Naive thymus-derived CD8-positive, alpha-beta T cell (primary cell): ENCODE measurements at places on chromosomes 3 and 15. TPM values are rescaled to one million over a fixed set of nuclear protein-coding genes. Genes with fewer than 3 reads are reported as not detected.
A peak's percentile ranks its signal among the peaks of the same experiment; 100 is the strongest.

DNAJC17 gene
- total RNA-seq, result 37.6 TPM

RBMS3 gene
- total RNA-seq, result not detected

GRCh38 chr3:182697345-182697919 is 95.9 kb upstream of the ATP11B start:
- H3K27me3 ChIP-seq, result no peaks in the 10 kb centered on the region
- DNase-seq, result no peak
- H3K4me1 ChIP-seq, result no peaks in the 10 kb centered on the region

- H3K27me3 ChIP-seq, result peaks cover 4% of the 10 kb centered on the region
- no peak overlapping the region for H3K4me3 ChIP-seq
- no peaks in the 10 kb centered on the region for H3K36me3 ChIP-seq
Observed at GRCh38 chr3:172836390-172836997, 86.0 kb downstream of the ECT2 start.

- peaks cover 9% of the 10 kb centered on the region for H3K36me3 ChIP-seq
- no peak overlapping the region for H3K27ac ChIP-seq
- no peak for DNase-seq
- H3K4me3 ChIP-seq, result no peak overlapping the region
- H3K4me1 ChIP-seq, result no peaks in the 10 kb centered on the region
- H3K27me3 ChIP-seq, result peaks cover 4% of the 10 kb centered on the region
Observed at GRCh38 chr3:98797905-98798304, 34.8 kb downstream of the ST3GAL6 start.

DNA sequence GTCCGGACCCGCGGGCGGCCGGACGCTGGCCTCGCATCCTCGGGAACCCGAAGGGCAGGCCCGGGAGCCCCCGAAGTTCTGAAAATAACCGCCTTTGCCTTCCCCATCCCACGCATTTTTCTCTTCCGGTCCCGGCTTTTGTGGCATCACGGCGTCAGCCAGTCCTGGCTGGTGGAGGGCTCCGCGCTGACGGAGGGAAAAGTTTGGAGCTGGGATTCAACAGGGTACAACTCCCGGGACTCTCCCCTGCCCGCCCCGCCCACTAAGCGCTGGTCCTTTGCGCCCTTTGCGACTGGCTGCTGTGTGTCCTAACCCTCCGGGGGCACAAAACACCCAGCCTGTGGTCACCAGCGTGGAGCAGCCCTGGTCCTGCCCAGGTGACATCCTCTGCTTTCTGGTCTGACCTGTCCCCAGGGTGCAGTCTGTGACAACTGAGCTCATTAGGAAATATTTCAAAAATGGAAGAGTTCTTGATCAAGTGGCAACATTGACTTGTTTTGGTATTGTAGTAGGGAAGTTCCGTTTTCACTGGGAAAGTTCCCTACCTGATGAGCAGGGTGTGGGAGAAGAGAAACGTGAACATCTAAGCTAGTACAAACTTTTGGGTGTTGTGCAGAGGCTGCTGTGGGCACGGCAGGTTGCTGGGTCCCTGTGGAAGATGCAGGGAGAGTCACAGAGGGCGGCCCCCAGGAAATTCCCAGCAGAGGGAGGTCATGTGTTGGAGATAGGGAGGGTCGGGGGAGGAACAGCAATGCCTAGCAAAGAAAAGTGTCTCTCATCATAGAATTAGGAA is 775 bp downstream of the ARNT2 start:
- peaks cover 82% of the 10 kb centered on the region for H3K27me3 ChIP-seq
- no peak overlapping the region for H3K27ac ChIP-seq
- peaks cover 3% of the 10 kb centered on the region for H3K36me3 ChIP-seq
- DNase-seq, result no peak
- H3K4me3 ChIP-seq, result peak overlapping the region; percentile 48

DNA sequence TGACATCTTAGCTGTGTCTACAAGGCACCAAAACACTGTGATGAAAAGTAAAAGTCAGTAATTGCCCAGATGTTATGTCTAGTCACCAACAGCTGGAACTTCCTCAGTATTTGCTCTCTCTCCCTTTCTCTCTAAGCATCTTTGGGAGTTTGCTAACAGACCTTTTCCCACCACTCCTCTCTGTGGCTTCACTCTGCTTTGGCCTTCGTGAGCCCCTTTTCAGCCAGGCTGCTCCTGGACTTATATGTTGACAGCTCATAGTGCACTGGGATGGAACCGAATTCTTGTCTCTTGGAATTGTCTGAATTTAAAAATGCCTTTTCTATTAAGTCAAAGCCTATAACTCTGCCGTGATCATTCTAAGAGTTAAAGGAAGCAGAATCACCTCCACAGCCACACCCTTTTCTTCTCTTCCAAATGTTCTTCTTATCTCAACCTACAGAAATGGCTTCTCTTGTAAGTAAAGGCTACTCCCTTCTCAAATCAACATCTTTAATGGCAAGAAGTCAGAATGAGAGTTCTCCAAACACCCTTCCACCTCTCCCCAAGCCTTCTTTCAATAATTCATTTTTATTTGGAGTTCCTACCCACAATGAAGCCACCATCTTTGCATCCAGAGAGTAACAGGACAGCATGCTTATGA is 17.2 kb upstream of the FOXP1 start:
- no peak overlapping the region for H3K4me3 ChIP-seq
- no peak for DNase-seq
- no peak overlapping the region for H3K27ac ChIP-seq
- no peaks in the 10 kb centered on the region for H3K27me3 ChIP-seq

DNA sequence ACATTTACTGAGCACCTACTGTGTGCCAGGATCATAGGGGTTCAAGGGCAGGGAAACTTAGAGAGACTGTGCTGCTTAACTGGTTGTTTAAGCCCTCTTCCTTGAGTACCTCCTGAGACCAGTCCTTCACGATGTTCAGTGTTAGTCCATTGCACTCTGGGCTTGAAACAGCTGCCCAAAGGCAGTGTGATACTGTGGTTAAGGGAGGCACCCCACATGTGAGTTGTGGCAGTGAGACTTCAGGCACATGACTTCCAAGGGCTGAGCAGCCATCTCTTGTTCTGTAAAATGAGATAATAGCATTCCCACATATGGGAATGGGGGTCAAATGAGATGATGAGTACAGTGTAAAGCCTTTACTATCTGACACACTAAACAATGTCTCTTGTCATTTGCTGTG is 75.1 kb downstream of the LINGO1 start:
- no peak for DNase-seq
- no peak overlapping the region for H3K4me3 ChIP-seq
- no peaks in the 10 kb centered on the region for H3K4me1 ChIP-seq
- H3K36me3 ChIP-seq, result no peaks in the 10 kb centered on the region
- H3K27ac ChIP-seq, result no peak overlapping the region
- peaks cover 9% of the 10 kb centered on the region for H3K27me3 ChIP-seq

DNA sequence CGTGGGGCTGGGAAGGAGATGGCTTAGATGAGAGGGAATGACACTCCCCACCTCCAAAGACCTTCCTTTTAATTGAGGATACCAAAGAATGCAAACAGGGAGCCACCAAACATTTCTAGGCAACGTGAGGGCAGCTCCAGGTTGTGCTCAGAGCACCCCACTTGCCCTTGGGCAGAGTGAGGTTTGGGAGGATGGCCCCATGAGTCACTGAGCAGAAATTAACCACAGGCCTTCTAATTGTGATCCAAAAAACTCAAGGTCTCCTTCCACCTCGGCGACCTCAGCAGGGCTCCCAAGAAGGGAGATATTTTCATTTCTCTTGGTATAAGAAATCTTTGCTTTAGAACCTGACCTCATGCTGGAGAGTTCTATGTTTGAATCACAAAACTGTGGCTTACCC is 305.0 kb upstream of the TPM1 start:
- H3K4me3 ChIP-seq, result no peak overlapping the region
- H3K27me3 ChIP-seq, result peaks cover 1% of the 10 kb centered on the region
- H3K36me3 ChIP-seq, result no peaks in the 10 kb centered on the region
- no peaks in the 10 kb centered on the region for H3K4me1 ChIP-seq
- no peak overlapping the region for H3K27ac ChIP-seq
- DNase-seq, result no peak
